ENCODE measurements at places on chromosomes 1 and 21. TPM values are rescaled to one million over a fixed set of nuclear protein-coding genes. Genes with fewer than 3 reads are reported as not detected.
A peak's percentile ranks its signal among the peaks of the same experiment; 100 is the strongest.

DNA sequence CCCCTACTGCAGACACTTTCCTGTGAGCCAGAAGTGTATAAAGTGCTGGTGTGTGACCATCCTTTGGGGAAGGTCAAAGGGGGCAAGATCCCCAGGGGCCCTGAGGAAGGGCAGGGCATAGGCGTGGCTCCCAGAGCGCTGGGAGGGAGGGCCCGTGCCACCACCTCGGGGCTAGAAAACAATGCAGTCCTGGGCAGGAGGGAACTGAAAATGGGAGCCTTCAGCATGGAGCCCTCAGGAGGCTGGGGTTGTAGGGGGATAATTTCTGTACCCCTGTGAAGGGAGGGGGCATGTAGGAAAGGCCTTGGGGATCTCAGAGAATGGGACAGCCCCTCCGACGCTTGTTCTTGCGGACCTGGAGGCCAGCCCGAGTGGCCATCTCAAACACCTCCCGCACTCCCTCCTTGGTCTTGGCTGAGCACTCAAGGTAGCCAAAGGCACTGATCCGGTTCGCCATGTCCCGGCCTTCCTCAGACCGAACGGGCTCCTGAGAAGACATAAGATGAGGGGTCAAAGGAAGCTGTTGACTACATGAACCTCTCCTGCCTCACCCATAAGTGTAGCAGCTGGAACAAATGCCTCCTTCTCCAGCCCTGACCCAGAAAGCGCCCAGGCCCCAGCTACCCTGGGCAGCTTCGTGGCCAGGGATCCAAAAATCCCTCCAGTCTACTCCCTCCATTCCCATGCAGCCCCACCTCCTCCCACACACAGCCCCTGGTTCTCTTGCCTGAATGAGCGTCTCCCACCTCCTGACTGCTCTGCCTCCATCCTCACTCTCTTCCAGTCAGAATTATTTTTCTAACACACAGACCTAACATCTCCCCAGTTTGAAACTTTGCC is 5.5 kb downstream of the RHOC start:
- DNase-seq: no peak

GRCh38 chr1:180031664-180032063 is 77.1 kb downstream of the CEP350 start:
- no peak for DNase-seq

DNA sequence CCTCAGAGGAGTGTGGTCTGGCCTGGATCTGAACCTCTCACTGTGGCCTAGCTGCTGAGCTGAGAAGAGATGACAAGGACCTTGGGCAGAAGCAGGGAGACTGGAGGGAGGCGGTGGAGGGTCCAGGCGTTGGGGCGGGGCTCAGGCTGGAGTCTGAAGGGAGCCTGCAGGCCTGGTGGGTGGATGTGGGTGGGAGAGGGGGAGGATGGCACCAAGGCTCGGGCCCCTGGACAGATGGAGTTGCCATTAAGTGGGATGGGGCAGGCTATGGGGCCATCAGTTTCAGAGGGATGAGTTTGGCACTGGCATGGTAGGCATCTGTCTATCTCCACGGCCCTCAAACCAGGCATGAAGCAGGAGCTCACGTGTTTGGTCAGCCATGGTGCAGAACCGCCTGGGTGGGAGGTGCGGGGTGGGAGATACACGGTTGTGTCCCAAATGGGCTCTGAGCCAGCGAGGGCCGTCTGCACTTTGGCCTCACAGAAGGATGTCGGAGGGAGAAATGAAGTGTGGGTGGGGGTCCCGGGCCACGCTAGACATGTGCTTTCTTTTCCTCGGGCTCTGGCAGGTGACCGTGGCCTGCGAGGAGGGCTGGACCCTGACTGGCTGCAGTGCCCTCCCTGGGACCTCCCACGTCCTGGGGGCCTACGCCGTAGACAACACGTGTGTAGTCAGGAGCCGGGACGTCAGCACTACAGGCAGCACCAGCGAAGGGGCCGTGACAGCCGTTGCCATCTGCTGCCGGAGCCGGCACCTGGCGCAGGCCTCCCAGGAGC is 23.6 kb downstream of the PCSK9 start:
- DNase-seq: no peak

GRCh38 chr1:8669606-8670335 is 147.7 kb downstream of the RERE start:
- no peak for DNase-seq

DNA sequence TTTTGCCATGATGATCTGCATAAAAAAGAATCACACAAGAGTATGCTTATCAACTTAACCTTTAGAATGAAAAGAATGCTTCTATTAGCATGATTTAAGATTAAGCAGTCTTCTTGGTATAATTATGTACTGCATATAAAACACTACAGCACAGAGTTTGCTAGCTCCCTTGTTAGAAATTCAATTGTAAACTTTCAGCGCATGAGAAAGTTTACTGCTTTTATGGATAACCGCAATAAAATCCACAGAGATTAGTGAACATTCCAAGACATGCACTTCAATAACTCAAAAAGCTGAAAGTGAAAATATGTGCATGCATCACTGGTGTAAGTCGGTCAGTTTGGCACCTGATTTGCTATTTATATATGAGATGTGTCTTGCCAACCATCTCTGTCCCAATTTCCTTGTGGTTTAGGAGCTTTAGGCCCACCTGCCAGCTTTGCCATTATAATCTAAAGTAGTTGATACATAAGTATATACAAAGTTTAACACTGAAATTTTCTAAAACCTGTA is 16.9 kb downstream of the CCT8 start:
- no peak for DNase-seq

GRCh38 chr1:110060034-110060661 is 10.3 kb downstream of the ALX3 start:
- DNase-seq: peak; percentile 70

GRCh38 chr1:234139966-234140365 is 233.3 kb upstream of the COA6 start:
- DNase-seq: no peak

- DNase-seq: no peak
Measured at GRCh38 chr1:211605034-211605433, 26.1 kb upstream of the SLC30A1 start.

Gene CFAP74
- not detected for total RNA-seq

DNA sequence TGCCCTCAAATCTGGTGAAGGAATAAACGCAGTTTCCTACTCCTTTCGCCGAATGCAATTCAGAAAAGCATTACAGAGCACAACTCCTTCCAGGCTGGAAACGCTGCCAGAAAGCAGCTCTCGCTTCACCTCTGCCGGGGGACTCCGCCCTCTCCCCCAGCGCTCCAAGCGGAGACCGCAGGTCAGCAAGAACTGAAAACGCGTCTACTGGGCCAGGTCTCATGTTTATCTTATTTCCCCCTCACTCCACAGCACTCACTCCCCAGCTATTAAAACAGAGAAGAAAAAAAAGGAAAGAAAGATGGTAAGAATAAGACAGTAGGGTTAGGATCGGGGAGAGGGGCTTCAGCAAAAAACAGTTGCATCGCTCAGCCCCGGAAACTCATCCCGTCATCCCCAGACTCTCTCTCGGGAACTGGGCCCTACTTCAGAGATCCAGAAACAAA is 833 bp upstream of the RCOR3 start:
- DNase-seq: peak; percentile 45

GRCh38 chr1:8217011-8217711 is 100.8 kb upstream of the SLC45A1 start:
- DNase-seq: peak; percentile 12

DNA sequence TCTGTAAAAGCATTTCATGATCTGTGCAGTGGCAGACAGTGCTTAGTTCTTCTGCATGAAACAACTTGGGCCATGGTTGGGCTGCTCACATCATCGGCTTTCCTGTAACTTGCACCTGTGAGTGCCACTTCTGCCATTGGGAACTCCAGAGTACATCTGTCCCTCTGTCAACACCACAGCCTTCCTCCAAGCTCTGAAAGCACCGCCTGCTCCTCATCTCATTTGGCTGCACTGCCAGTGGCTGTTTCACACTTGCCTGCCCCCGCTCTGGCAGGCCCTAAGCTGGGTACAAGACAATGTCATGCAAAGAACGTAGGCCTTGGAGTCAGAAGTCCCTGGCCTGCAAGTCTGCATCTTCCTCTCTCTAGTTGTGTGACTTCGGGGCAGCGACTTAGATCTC is 46.4 kb downstream of the DDX20 start:
- no peak for DNase-seq

- DNase-seq: peak; percentile 29
Measured at GRCh38 chr1:50333595-50333974, 89.7 kb downstream of the DMRTA2 start.

DNA sequence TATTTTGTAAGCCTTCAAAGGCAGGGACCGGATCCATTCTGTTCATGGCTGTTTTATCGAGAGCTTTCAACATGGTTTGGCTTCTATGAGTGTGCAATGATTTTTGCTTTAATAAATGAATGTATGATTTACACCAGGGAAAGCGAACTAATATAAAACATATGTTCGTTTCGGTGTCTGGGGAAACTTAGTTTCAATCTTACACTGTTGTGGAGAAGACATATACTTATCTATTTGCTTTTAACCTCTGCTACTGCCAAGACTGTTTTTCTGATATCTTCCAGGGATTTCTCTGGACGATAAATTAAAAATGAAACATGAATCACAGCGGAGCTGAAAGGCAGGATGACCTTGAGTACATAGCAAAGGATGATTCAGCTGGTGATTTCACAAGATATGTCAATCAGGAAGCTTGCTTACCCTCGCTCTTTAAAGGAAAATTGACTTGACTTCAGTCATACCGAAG is 14.7 kb upstream of the CYYR1 start:
- DNase-seq: no peak

DNA sequence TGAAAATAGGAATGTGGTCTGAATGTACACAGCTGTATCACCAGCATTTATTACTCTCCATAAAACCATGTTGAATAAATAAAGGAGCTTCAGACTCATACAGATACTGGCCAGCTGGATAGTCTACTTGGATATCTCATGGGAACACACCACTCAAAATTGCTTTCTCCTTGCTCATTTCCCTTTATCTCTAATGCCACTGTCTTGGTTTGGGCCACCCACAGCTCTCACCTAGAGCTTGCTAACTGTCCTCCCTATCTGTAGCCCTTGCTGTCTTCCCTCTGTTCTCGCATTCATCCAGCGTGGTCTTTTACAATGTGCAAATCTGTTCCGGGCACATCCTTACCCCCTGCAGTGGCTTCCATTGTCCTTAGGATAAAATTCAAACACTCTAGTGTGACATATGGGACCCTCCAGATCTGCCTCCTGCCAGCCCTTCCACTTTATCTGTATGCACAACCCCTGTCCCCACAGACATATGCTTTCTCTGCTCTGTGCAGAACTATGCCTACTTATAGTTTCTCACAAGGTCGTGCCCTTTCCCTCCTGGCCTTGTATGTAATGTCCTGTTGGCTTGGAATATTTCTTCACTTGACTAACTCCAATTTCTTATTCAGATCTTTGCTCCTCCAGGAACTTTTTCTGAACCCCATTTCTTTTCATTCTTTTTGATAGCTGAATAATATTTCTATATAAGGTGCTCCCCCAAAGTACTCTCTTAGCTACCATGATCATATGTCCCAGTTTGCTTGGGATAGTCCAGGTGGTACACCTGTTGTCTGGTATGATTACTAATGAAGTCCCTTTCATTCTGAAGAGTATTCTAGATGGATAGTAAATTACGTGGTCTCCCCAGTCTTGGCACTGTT is 2.9 kb downstream of the FLVCR1 start:
- DNase-seq: no peak

DNA sequence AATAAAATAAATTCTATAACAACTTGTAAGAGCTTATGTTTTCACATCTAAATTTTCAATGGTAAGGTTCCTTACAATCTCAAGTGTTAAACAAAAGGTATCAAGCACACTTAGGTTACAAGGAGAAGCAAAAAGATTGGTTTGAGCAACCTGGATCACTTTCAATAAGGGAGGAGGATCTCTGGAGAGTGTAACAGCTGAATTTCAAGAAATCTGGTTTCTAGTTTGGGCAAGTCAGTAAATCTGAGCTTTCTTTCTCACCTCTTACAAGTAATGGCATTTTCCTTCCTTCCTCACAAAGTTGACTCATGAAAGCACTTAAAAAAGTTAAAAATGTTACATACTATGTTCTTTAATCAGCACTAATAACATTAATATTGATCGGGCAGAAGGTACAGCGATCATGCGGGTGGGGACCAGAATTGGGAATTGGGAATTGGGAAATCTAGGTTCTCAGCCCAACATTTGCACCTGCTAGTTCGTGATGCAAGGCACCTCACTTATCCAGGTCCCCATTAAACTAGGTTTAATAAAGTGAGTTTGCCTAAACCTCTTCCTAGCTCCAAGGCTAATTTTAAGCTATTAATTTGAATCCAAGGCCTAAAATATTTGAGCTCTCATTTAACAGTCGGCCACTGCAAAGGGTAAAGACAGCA is 3.1 kb downstream of the NUCKS1 start:
- DNase-seq: no peak

DNA sequence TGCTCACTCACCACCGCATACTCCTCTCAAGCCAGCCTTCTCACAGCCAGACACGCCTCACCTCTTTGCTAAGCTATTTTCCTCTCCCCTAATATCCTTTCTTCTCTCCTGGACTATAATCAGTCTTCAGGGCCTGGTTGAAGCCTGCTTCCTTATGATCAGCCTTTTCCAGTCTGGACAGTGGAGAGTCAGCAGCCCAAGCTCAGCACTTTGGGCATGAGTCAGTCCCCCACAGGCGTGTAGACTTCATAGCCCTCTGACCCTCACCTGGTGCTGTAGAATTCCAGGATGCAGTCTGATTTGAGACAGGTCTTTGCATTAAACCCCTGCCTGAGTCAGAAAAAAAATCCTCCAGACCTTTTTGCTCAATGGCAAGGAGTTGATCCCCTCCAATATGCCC is 2.5 kb downstream of the HPCAL4 start:
- DNase-seq: no peak

Gene TMEM82
- not detected for total RNA-seq

Gene THBS3
- 3.7 TPM for total RNA-seq

DNA sequence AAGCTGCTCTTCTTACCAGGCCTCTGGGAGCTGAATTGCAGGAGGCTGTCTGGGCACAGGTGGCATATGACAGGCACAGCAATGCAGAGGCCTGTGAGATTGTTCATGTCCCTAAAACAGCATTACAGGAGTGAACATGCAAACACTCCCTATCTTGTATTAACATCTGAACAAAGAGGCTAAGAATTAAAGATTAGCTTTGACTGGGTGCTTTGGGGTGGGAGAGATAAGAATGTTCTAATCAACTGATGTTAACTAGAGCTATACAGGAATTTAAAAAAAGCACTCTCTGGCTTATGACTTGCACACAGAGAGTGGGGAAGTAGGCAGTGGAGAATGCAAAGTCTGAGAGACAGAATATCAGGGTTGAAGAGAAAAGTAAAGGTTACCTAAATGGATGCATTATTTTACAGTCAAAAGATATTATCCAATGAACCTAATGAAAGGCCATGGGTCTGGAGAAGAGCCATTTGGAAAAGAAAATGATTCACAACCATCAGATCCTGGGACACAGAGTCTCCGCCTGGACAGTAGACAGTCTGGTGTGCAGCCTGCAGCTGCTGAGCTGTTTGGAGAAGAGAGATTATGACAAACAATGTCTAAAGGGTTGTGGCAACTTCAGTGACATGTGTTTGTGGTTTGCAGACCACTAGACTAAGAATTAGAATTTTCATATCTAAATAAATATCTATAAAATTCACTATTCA is 20.2 kb downstream of the DPT start:
- no peak for DNase-seq

GRCh38 chr1:119372503-119373086 is 4.0 kb downstream of the HAO2 start:
- DNase-seq: no peak

Gene ITLN1
- not detected for total RNA-seq

GRCh38 chr1:17777818-17778217 is 22.7 kb downstream of the ACTL8 start:
- DNase-seq: no peak

Gene PDPN
- not detected for total RNA-seq

- DNase-seq: no peak
Measured at GRCh38 chr1:147189514-147189913, 17.2 kb upstream of the PRKAB2 start.
